ENCODE measurements at places on chromosomes 7 and 10. TPM values are rescaled to one million over a fixed set of nuclear protein-coding genes. Genes with fewer than 3 reads are reported as not detected.

DNA sequence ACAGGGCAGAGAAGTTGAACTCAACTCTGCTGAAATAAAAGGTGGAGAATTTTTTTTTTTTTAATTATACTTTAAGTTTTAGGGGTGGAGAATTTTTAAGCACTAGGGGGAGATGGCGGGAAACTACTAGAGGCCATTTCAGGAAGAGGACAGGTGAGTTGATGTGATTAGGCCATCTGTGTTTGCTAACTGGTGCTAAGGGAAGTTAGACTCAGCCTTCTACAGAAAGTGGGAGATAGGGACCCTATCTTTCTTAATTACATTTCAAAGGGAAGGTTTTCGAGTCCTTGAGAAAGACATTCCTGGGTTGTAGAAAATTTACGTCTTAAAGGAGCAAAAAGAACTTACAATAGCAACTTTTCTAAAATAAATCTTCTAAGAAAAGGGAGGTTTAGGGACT is 124.8 kb downstream of the LHFPL3 start:
- DNase-seq: no peak

DNA sequence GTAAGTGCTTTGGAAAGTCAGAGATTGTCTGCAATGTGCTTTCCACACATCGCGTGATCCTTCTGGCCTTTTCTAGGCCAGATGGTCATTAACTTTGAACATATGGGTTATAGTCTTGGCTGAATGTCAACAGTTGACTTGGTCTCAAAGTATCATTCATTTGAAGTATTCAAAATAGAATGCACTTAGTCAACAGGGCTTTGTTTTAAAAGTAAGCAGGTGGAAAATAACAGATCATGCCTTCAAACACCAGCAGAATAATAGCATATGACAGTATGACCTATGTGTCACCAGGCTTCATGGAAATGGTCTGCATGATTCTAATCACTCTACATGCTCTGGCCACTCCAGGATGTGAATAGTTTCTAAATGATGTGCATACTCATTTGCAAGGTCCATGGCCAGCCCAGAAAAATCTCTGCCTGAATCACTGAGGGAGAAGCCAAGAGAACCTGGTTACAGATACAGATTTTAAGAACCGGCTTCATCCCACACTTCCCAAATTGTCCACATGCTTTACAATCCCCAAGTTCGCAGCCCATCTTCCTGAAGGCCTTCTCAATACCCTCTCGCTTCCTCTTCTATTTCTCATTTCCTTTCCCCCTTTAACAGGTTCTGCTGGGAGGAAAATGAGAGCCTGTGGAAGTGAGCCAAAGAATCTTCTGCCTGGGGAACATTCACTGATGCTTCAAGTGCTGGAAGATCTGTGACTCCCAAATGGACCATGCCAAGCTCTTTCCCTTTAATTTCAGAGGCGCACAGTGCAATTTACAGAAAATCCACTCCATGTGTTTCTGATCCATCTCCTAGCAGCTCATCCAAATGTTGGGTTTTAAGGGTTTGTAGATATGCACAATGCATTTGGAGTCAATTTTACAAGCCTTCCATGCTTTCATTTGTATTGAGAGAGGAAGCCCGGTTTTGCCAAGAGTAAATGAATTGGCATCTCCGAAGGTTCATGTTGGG is 122.8 kb upstream of the GDF10 start:
- no peak for DNase-seq

Gene OR2A42
- total RNA-seq: 0.50 TPM

Gene KIF11
- total RNA-seq: 0.77 TPM

- DNase-seq: no peak
Observed at GRCh38 chr10:47238331-47239095, 61.5 kb upstream of the GDF10 start.

GRCh38 chr7:27174874-27175625 is 930 bp upstream of the HOXA10 start:
- DNase-seq: no peak

Gene GPR15LG
- total RNA-seq: not detected

DNA sequence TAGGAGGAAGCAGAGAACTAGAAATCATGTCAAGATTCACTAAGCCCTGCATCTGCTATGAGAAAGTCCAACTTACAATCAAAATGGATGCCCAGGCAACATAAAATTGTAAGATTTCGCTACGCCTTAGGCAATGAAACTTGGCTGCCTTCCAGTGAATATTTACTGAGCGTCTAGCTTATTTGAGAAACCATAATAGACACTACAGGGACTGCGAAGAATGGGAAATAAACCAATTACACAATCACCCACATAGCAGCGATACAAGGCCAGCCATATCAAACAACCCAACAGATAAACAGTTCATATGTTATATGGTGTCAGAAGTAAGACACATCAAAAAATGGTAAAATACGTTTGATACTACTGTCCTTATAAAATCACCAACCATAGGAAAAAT is 545.0 kb upstream of the C7orf33 start:
- DNase-seq: no peak

GRCh38 chr7:125845686-125846085 is 916.1 kb upstream of the POT1 start:
- DNase-seq: no peak

- no peak for DNase-seq
Observed at GRCh38 chr7:157875230-157876179, 538.7 kb downstream of the DNAJB6 start.

- no peak for DNase-seq
Observed at GRCh38 chr7:108132551-108133265, 2.5 kb upstream of the LAMB4 start.

- no peak for DNase-seq
Observed at GRCh38 chr7:43790006-43790405, 31.5 kb downstream of the BLVRA start.

DNA sequence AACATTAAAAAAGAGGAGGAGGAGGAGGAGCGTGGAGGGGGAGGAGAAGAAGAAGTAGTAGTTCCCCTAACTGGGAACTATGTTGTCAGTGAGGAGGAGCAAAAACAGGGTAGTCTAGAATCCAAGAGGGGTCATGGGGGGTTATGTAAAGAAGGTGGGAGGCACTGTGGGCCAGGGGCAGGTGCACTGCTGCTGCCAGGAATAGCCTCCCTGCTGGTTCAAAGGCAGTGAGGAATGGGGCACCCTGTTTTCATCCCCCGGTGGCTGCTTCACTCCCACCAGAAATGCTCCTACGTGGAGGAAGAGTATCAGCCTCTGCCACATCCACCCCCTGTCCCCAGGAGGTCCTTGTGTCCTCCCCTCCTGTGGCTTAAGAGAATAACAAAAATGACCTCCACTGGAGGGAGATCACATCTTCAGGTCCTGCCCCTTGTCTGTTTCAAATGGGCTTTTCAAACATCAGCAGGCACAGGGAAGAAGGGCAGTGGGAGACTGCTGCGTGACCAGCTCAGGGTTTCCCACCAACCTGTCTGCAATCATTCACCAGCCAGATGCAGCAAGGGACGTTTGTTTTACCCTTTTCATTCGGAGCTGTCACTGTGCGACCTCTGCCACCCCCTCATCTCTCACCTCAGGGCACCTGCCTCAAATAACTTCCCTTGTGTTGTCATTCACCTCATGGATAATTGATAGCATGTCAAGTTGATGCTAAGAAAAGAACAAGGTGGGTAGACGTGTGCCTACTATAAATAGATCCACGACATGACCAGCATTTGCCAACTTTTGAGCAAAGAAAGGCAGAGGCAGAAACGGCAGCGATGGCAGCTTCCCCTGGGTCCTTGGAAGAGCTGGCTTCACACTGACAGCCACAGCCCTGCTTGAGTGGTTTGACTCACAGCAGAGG is 92.6 kb downstream of the DGKI start:
- DNase-seq: no peak

DNA sequence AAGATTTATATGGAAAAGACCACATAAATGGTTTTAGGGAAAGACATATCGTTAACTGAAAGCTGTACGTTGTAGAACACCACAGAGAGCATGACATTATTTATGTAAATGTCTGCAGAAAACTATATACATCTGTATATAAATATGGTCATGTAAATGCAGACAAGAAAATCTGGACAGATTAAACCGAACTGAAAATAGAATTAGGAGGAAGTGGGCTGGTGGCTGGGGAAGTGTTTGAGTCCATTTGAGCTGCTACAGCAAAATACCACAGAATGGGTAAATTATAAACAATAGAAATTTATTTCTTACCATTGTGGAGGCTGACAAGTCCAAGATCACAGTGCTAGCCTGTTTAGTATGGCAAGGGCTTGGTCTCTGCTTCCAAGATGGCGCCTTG is 56.3 kb upstream of the USP6NL start:
- DNase-seq: no peak

Measured in ovary (tissue), 10 donors.